ENCODE measurements at places on chromosomes 2 and 18. TPM values are rescaled to one million over a fixed set of nuclear protein-coding genes. Genes with fewer than 3 reads are reported as not detected.

Gene CAPN13
- total RNA-seq: not detected

Gene FN1
- 0.71 TPM for total RNA-seq

Gene ABCG5
- not detected for total RNA-seq

Gene NLRC4
- total RNA-seq: 0.09 TPM

Gene THSD7B
- not detected for total RNA-seq

Gene EPHA4
- 32.8 TPM for total RNA-seq

Gene UGT1A6
- total RNA-seq: not detected

Gene STEAP3
- total RNA-seq: not detected

Gene CCDC68
- not detected for total RNA-seq

Gene NEU2
- not detected for total RNA-seq

DNA sequence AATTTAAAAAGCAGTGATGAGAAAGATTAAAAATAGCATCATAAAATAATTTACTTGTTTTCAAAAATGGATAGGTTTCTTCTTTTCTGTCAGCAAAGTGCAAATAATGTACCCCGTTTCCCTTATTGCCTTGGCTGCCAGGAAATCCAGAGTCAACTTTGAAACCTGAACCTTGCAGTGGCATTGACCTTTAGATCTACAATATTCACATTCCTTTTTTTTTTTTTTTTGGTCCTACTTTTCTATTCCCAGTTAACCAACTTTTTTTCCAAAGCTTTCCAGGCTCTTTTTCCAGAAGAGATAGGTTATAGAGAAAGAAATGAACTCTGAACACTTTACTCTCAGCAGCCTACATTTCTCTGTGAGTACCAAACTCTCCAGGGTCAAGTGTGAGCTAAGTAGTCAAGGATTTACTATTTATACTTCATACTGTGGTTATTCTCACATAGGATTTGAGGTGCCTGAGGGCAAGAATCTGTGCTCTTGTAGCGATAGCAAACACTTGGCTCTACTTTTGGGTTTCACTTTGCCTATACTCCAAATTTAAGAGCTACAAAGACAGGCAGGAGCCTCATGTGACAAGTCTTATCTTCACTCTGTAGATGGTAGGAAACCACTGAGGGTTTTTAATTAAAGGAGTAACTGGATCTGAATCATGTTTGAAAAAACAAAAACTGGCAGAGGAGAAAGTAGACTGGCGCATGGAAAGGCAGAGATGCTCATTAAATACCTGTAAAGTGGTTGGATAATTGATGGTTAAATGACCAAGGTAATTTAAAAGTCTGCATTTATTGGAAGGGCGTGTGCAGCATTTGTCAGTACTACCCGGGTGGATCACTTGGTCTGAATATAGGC, 63.2 kb upstream of the TMEM17 start:
- no peak for DNase-seq

DNA sequence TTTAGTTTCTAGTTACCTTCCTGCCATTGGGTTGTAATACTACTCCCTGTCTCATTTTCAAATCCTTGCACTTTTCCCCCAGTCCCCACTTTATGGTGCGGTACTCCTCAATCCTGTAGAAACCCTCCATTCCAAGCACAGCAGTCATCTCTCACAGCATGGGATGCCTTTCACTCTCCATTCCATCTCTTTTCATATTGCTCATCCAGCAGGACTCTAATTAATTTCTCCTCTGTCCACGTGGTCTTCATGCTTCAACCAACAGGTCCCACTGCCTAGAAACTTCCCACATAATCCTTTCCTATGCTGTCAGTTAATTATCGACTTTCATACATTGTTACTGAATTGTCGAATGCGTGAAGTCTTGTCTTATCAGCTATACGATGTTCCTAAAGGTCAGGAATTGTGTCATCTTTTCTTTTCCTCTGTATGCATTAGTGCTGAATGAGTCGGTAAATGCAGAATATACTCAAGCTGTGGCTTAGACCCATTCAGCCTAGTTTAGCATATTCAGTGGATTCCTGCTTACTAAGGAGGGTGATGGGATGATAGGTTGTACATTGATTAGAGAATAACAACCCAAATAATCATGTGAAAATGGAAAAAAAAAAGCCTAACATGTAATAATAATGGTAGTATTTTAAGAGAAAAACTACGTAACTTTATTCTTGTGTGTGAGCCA, 89.7 kb downstream of the CRIM1 start:
- DNase-seq: no peak

DNA sequence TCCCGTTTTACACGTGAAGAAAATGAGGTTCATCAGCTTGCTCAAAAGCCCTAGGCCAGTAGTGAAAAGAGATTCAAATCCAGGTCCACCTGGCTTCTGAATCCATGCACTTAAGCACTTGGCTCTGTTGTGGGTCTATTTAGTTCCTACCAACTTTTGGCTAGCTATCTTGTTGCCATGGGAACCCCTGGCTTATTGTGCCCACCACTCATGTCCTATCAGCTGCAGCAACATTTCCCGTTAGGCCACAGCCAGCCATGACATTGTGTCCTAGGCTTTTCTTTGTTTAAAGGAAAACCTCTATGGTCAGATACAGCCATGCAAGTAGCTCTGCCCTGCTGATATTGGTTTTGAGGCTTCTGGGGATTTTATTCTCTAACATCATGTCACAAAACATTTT, 49.8 kb downstream of the PLEK start:
- DNase-seq: no peak

DNA sequence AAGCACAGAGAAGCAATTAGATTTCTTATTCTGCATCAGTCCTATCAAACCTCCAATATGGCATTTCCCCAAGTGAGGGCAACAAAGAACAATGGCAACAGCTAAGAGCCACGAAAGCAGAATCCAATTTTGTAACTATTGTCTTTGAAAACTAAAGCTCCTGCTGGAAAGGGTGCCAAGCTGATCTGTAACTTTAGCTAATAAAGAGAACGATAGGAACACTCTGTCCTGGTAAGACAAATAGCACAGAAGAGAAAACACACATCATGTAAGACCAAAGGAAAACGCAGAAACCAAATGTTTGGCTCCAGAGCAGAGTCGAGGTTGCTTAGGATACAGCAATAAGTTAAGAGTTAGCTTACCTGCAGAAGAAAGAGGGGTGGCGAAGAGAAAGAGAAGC, 160.5 kb downstream of the STK39 start:
- no peak for DNase-seq

- no peak for DNase-seq
Measured at GRCh38 chr2:100250645-100251044, 71.7 kb downstream of the LONRF2 start.

DNA sequence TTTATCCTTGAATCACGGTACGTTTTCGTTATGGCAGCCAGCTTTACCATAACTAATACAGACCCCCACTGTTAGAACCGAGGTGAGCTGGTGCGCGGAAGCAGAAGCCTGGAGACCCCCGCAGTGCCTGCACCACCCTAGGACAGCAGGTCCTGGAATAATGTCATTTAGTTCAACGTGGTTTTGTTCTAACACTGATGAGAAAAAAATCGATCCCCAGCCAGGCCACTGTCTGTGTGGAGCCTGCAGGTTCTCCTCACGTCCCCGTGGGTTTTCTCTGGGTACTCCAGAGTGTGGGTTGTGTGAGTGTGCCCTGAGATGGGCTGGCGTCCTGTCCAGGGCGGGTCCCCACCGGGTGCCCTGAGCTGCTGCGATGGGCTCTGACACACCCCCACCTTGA, 69.9 kb upstream of the ST3GAL5 start:
- DNase-seq: no peak

DNA sequence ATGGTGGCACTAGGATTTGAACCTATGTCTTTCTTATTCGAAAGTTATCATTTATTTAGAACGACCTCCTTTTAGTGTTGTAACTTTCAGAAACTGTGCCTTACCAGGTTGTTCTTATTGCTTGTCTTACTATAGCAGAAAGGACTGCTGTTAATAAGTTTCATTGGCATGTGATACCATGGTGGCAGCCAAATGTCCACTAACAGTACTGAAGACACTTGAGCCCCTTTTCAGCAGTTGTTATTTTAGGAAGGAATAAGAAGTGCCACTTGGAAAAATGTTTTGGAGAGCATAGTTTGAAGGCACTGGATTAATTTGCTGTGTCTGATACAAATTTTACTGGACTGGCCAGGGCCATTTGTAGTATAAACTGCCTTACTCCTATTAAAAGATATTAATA, 37.7 kb downstream of the CEP192 start:
- DNase-seq: no peak

DNA sequence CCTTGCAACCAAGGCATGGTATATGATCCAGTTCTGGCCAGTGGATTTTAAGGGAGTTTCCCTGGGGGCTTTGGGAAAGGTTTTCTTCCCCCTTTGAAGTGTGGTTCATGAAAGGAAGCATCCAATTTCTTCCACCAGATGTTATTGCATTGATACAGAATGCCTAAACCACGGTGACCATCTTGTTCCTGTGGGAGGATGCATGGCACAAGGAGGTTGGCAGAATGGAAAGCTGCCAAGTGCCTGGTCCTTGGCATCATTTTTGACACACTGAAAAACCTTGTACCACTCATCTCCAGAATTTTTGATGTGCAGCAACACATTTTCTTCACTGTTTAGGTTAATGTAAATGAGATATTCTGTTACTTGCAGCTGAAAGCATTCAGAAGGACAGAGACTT, 55.2 kb upstream of the CXCR4 start:
- DNase-seq: no peak

GRCh38 chr18:32271672-32272208, 81.9 kb downstream of the MEP1B start:
- DNase-seq: no peak

DNA sequence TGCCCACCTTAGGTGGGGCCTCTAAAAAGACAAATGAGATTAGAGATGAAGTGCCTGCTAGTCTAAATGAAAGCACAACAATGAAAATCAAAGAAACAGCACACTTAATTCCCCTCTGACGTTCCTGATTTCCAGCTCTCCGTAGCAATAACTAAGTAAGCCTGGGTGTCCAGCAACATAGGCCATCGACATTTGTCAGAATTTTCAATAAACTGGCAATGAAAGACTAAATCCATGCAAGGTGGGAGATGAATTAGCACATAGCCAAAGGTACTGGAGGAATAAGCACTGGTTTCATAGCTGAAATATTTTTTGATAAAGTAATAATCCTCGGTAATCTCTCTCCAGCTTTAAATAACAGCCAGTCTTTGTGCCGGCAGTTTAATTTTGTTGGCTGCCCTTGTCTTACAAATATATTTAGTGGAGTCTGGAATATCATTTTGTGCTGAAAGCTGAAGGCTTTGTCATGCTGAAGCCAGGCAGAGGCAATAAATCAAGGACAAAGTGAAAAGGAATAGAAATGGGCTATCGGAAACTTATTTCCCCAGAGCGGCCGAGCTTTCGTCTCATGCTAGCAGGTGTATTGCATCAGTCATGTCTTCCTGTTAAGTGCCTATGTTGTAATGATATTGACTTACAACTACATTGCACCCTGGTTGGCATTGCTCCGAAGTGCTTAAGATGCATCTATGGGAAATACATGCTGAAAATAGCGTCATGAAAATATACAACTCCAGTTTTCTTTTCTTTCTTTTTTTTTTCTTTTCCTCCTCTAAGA, 790.1 kb downstream of the CNTNAP5 start:
- DNase-seq: no peak

DNA sequence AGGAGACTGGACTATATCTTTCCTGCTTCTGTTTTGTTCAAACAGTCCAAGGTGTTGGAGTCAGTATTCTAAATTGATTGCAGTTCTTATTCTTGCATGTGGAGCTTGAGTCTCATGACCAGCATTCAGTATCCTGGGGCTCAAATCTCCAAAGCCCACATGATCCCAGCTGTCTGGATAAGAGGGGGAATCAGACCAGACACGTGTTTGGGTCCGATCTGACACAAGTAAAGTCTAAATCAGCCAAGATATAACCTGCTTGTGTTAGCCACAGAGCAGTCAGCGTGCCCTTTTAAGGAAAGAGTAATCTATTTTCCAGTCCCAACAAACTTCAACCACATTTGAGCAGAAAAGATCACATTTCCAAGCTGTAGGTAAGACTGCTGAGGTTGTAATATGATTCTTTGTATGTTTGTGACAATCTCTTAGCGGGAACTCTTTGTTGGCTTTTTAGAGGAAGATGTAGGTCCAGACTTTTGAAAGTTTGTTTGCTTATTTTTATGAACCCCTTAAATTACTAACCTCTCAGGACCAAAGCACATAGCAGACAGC, 334.6 kb downstream of the SLC4A3 start:
- DNase-seq: no peak

- no peak for DNase-seq
Measured at GRCh38 chr18:74631623-74632350, 34.1 kb downstream of the ZNF407 start.

GRCh38 chr2:197205585-197206215, 104.9 kb downstream of the ANKRD44 start:
- peak; percentile 58 for DNase-seq

- DNase-seq: no peak
Measured at GRCh38 chr2:184799379-184799778, 201.1 kb downstream of the ZNF804A start.

GRCh38 chr2:227862741-227863588, 8.5 kb upstream of the DAW1 start:
- no peak for DNase-seq

DNA sequence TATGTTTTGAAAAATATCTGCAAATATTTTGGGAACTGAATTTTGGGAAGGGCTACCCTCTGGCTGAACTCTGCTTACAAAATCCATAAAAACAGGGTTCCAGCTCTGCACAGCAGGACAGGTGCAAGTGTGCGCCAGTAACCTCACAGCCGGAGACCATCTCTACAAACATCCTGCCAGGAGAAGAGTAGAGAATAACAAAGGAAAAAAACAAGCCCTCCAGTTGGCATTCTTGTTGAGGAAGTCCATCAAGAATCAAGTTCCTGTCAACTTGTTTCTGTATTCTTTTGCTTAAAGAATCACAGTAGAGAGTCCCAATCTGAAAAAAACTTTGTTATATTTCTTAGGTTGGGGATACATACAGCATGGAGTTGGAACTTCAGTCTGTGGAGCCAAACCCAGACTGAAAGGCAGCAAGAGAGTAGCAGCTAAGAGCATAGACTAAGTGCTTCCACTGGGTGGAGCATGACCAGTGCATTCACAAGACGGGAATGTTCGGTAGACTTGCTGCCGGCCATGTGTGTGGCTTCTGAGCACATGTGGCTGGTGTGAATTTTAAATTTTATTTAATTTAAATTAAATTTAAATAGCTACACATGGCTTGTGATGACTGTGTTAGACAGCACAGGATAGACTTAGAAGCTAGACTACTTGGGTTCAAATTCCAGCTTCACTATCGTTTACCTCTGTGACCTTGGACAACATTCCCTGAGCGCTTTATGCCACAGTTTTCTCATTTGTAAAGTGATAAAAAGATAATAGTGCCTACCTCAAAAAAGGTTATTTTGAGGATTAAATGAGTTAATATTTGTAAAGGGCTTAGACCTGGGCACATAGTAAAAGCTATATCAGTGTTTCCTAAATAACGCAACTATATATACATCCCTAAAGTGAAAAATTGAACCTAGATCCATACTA, 41.9 kb downstream of the SPTBN1 start:
- no peak for DNase-seq

- no peak for DNase-seq
Measured at GRCh38 chr18:67243799-67244587, 272.5 kb downstream of the DSEL start.

- no peak for DNase-seq
Measured at GRCh38 chr2:58871469-58872142, 630.5 kb upstream of the FANCL start.

- DNase-seq: no peak
Measured at GRCh38 chr2:134361648-134362047, 107.8 kb downstream of the MGAT5 start.
